DMS53 (cell line): ENCODE measurements at places on chromosomes 7 and 10.

- DNase-seq: no peak
These were observed 248.2 kb upstream of the PITRM1 start for GRCh38 chr10:3420527-3421469.

DNA sequence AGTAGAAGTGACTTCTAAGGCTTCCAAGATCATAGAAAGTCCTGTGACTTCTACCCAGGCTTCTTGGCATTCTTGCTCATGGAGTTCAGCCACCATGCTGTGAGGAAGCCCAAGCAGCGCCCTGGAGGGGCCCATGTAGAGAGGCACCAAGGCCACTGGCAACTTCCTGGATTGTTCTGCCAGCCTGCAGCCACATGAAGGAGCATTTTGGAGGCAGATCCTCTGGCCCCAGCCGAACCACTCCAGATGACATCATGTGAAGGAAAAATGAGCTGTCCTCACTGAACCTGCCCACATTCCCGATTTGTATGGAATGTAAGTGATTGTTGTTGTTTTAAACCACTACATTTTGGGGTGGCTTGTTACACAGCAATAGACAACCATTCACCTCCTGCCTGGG is 51.5 kb upstream of the MNX1 start:
- no peak for DNase-seq

DNA sequence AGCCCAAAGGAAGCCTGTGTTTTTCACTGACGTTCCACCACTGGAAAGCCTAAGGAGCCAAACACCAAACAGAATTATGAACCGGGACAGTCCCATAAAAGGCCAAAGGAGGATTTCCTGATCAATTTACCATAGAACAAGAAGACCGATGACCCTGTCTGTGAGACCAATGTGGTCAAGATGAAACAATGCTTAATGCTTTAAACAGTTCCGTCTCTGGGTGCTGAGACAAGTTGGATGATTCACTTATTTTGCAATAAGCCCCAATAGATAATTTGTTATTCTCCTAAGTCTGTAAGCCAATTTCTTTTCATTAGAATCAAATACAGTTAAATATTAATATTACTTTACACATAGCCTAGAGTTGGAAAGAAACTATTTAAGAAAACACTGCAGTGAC is 134.9 kb downstream of the MICU1 start:
- DNase-seq: no peak

- DNase-seq: no peak
These were observed 89.7 kb downstream of the NKX6-2 start for GRCh38 chr10:132696204-132696603.

- DNase-seq: no peak
These were observed 2.1 kb downstream of the FKBP6 start for GRCh38 chr7:73329861-73330581.
